ENCODE measurements at places on chromosomes 5 and 9. TPM values are rescaled to one million over a fixed set of nuclear protein-coding genes. Genes with fewer than 3 reads are reported as not detected.

Gene CMYA5
- total RNA-seq: 2.4 TPM

Gene MUSK
- total RNA-seq: 0.12 TPM

Gene BTNL8
- not detected for total RNA-seq

Gene RRAGA
- 81.2 TPM for total RNA-seq

Gene NSMF
- total RNA-seq: 39.1 TPM

Gene GHR
- 2.9 TPM for total RNA-seq

Gene LCN1
- total RNA-seq: not detected

Gene SPINK7
- not detected for total RNA-seq

Gene ZDHHC11B
- not detected for total RNA-seq

Gene SNCAIP
- 0.65 TPM for total RNA-seq

Gene NIM1K
- total RNA-seq: 3.7 TPM

Gene IL7R
- 12.0 TPM for total RNA-seq

Gene STPG3
- total RNA-seq: not detected

Gene FAM200C
- total RNA-seq: 1.7 TPM

Gene WDR38
- total RNA-seq: not detected

Gene SLC9A3
- total RNA-seq: 1.2 TPM

Gene PRSS3
- not detected for total RNA-seq

Gene CEMIP2
- total RNA-seq: 278 TPM

Gene FBP2
- total RNA-seq: not detected

Gene PTPN3
- total RNA-seq: 0.61 TPM

Gene FBXW11
- 90.7 TPM for total RNA-seq

Gene TMEFF1
- total RNA-seq: 9.1 TPM

Gene HRCT1
- not detected for total RNA-seq

Gene ANKRD31
- 0.32 TPM for total RNA-seq

Gene OR13F1
- not detected for total RNA-seq

Gene FGF1
- 11.5 TPM for total RNA-seq

Gene TMEM215
- not detected for total RNA-seq

Gene SLC36A2
- total RNA-seq: not detected

Gene HSPA9
- total RNA-seq: 357 TPM

Gene RMRP
- 68,660 TPM for total RNA-seq

Gene KIF4B
- under 0.01 TPM for total RNA-seq

Gene RGS7BP
- not detected for total RNA-seq

Gene MELK
- total RNA-seq: 7.6 TPM

Gene ADRA1B
- 0.49 TPM for total RNA-seq

Gene GFI1B
- not detected for total RNA-seq

Gene PCDHGA1
- total RNA-seq: 1.1 TPM

Gene CLIC3
- 2.4 TPM for total RNA-seq

Gene LCN12
- total RNA-seq: not detected

Gene UNC5A
- not detected for total RNA-seq

Gene FOXD4
- 0.16 TPM for total RNA-seq

Gene DBH
- total RNA-seq: not detected

Gene GNA14
- total RNA-seq: 3.4 TPM

Gene C1QTNF2
- 0.49 TPM for total RNA-seq

Gene CDK9
- 53.1 TPM for total RNA-seq

Gene TRIP13
- 4.1 TPM for total RNA-seq

Gene UHRF2
- 50.4 TPM for total RNA-seq
